ENCODE measurements at places on chromosomes 1 and 21.

- no peak for DNase-seq
These were observed 51.0 kb downstream of the RUNX3 start for GRCh38 chr1:24878775-24879742.

- no peak for DNase-seq
These were observed 25.3 kb downstream of the CHI3L2 start for GRCh38 chr1:111252786-111253185.

GRCh38 chr21:15365751-15366392 is 301.1 kb upstream of the NRIP1 start:
- no peak for DNase-seq

GRCh38 chr1:37171691-37172090 is 137.4 kb upstream of the GRIK3 start:
- DNase-seq, result no peak

GRCh38 chr1:17503146-17503545 is 36.4 kb upstream of the ARHGEF10L start:
- DNase-seq, result no peak

DNA sequence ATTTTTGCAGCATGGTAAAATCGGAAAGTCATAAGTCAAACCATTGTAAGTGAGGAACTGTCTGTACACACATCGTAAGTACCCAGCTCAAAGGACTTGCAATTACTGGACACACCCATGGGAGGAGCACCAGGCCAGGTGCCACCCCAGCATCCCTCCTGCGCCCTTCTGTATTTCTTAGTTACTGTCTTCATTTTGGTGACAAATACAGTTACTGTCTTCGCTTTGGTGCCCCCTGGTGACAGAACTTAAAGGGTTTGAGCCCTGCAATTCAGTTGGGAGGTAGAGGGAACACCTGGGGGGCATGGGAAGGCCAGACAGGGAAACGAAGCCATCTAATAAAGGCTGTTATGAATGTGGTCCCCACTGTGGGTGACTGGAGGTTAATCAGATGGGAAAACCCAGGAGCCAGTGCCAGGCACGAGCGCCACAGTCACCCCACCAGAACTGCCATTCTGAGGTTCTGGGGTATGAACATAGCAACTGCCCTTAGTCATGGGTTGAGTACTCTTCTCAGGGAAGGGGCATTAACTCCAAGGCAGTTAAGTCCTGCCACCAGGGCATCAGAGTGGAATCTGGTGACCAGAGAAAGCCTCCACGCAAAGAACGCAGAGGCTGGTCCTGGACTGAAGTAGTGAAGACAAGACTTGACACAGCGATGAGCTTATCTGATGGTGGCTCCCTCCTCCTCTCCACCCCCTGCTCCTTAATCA is 612.9 kb downstream of the PTPRU start:
- peak; percentile 9 for DNase-seq

DNA sequence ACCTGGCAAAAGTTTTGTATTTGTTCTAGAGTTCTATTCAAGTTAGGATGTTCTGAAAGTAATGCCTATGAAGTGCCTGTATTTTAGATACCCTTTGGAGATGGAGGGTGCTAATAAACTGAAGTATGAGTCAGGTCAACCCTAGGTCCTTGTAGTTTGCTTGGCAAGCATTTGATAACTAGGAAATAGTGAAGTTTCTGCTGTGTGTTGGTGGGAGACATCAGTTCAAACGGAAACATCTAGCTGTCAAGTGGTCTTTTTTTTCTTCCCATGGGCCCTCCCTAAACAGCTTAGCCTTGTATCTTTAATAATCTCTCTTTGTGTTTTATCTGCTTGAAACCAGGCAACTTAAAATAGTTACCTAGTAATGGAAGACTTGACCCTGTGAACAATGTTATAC is 4.5 kb downstream of the MRPS6 start:
- no peak for DNase-seq

- no peak for DNase-seq
These were observed 26.5 kb upstream of the TSPEAR start for GRCh38 chr21:44737706-44738354.

DNA sequence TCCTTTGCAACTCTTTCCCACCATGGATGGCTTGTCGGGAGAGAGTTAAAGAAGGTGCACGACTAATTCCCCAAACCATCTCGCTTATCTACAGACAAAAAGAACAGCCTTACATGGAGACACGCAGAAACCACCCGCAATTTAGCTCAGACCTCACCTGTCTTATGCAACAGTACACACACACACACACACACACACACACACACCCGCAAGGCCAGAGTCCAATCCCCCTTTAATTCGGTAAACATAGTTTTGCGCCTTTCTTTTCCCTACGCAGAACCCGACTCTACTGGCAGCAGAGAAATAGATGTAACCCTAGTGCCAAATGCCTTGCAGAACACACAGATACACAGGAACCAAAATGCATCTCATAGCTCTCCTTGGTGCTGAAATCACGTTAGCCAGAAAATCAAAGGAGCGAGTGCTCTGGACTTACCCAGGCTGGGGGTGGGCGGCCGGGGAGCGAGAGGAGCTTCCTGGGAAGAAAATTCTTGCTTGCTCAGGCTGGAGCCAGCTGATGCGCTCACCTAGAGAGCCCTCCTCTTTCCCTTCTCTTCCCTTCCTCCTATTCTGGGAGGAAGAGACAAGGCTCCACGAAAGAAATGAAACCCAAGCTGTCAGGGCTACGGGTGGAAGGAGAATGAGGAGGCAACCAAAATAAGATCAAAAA is 470 bp downstream of the TNR start:
- DNase-seq, result no peak

DNA sequence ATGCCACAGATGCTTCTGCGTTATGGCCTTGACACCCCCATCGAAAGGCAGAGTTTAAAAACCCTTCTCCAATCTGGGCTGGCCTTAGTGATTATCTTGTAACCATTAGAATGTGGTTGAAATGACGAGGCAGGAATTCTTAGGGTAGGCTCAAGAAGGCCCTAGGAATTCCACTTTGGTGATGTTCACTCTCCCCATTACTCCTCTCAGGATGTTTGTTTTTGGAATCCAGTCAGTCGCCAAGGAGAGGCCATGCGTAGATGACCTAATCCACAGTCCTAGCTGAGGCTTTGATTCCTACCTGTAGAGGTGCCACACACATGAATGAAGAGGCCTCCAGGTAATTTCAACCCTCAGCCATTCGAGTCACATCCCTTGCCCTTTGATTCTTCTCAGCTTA is 318.2 kb downstream of the NEGR1 start:
- no peak for DNase-seq

- no peak for DNase-seq
These were observed 90.8 kb upstream of the AJAP1 start for GRCh38 chr1:4563586-4563985.

GRCh38 chr1:118660769-118661168 is 327.4 kb downstream of the TBX15 start:
- DNase-seq, result no peak

GRCh38 chr21:45867041-45867666 is 114.4 kb upstream of the COL6A1 start:
- no peak for DNase-seq

GRCh38 chr21:32940079-32941014 is 85.4 kb upstream of the OLIG2 start:
- no peak for DNase-seq

- no peak for DNase-seq
These were observed 1.5 kb upstream of the KIF17 start for GRCh38 chr1:20719261-20719660.

DNA sequence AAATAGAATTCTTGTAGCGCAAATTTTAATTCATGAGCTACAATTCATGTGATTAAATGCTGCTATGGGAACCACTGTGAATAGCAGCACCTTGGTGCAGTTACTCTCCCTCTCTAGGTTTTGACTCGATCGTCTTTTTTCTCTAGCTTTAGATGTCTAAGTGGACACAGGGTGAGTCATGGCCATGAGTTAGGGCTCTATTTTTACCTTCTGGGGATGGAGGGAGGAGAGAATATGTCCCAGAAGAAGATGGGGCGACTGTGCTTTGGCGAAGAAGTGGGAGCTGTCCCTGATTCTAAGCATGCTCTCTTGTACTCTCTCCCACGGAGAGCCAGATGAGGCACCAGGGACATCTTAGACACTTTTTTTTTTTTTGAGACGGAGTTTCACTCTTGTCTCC is 1.6 kb upstream of the OR2B11 start:
- no peak for DNase-seq

GRCh38 chr1:65289449-65289848 is 19.9 kb upstream of the DNAJC6 start:
- no peak for DNase-seq

- DNase-seq, result no peak
These were observed 25.2 kb downstream of the KIFAP3 start for GRCh38 chr1:170049176-170049800.

DNA sequence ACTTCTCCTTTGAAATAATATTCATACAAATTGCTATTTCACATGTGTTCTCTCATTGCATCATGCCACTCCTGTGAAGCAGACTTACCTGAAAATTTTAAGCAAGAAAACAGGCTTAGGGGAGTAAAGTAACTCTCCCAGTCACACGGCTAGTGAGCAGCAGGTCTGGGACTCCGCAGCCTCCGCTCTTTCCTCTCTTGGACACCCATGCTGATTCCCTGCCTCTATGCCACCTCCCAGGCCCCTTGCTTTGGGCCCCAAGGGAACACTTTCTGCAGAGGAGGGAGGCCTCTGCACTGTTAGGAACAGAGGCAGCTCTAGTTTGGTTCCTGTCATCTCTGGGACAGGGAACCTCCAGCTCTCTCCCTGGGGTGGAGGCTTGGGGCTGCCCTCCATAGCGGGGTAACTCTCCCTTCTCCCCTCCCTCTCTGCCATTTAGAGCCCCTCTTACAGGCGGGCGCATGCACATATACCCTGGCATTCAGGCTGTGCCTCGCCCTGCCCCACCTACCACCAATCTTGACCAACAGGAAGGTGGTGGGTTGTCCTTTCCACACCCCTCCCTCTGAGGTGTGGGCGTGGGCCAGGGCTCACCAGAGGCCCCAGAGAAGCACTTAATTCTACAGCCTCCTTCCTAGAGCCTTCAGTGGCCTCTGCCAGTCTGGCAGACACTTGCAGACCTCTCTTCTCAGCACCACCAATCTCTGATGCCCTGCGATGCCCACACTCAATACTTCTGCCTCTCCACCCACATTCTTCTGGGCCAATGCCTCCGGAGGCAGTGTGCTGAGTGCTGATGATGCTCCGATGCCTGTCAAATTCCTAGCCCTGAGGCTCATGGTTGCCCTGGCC is at the start of gene RXFP4:
Gene RXFP4 (plus strand): TSS at position 646 of the 852 bp plus-strand sequence. CDS start 72 bp downstream, at position 718.
- no peak for DNase-seq

GRCh38 chr1:179575497-179576314 is at the start of gene NPHS2:
Gene NPHS2, minus strand, starts transcription at chr1:179575948. Its CDS starts 84 bp downstream, at chr1:179575864.
- no peak for DNase-seq

DNA sequence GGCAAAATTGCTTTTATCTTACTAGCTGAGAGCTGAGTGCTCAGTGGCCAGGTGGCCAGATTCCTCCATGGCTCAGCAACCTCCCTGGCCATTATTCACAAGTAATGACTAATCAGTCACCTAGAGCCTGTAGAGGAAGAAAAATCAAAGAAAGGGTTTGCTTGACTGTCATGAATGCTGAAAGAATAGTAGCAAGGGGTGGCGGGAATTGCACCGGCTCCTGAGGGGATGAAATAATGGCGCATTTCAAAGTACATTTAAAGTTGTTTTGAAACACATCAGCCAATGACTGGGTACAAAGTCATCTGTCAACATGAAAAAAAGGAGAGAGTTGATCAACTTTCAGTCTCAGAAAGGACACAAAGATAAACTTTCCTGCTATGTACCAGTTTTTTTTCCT is 99.5 kb downstream of the OMA1 start:
- DNase-seq, result no peak

DNA sequence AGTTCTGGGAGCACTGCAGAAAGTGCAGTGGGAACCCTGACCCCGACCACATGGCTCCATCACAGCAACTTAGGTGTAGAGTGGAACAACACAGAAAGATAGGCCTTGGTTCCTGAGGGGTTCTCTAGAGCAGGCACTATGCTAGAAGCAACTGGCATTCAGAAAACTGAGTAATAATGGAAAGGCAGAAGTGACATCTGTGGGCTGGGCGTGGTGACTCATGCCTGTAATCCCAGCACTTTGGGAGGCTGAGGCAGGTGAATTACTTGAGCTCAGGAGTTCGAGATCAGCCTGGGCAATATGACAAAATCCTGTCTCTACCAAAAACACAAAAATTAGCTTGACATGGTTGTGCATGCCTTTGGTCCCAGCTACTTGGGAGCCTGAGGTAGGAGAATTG is 5.3 kb downstream of the MRPS15 start:
- DNase-seq, result no peak

GRCh38 chr1:21647431-21648351 is 21.5 kb downstream of the RAP1GAP start:
- DNase-seq, result no peak

DNA sequence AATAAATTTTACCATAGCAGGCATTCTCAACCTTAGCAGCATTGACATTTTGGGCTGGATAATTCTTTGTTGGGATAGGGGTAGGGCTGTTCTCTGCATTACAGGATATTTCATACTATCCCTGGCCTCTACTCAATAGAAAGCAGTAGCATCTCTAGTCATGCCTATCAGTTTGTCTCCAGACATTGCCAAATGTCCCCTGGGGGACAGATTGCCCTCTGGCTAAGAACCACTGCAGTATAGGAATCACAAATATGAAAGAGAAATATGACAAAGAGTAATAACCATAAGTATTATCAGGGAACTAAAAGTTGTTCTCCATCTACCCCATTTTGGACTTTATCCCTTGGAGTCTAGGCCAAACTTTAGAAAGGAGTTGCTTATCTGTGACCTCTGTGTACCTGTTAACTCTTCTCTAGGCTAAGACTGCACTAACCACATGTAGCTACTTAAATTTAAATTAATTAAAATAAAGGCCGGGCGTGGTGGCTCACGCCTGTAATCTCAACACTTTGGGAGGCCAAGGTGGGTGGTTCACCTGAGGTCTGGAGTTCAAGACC is 76.1 kb downstream of the AGO3 start:
- no peak for DNase-seq

DNA sequence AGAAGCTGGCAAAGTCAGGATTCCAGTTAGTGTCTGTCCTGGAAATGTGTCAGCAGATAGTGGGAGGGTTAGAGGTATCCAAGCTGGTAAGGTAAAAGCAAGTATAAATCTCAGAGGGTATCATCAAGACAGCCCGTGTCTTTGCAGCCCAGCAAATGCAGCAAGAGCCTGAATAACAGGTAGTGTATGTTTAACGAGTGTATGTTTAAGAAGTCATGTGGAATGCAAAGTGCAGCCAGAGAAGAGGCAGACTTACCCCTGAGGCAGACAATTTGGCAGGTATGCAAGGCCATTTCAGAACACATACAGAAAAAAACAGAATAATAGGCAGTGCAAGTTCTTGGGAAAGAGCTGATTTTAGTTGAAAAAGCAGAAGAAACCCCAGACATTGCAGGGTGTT is 411.0 kb upstream of the NEGR1 start:
- DNase-seq, result no peak

DNA sequence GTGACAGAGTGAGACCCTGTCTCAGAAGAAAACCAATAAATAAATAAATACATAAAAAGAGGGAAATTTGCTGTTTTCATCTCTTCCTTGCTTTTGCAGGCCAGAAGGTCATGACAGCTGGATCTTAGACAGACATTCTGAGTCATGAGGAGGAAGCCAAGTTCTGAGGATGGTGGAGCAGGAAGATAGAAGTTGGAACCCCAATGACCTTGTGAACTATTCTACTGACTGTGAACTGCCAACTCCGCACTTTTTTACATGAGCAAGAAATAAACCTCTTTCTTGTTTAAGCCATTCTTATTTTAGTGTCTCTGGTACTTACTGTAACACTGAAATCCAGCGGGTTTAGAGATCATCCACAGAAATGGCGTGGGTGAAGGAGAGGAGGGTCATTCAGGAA is 8.5 kb downstream of the CD84 start:
- DNase-seq, result no peak

- no peak for DNase-seq
These were observed 31.3 kb downstream of the NVL start for GRCh38 chr1:224298346-224299330.

GRCh38 chr1:11784993-11785769 is 20.6 kb downstream of the MTHFR start:
- no peak for DNase-seq
